ENCODE measurements at places on chromosomes 12 and 14.

GRCh38 chr14:95165517-95165916 is 8.2 kb upstream of the DICER1 start:
- no peak for DNase-seq

DNA sequence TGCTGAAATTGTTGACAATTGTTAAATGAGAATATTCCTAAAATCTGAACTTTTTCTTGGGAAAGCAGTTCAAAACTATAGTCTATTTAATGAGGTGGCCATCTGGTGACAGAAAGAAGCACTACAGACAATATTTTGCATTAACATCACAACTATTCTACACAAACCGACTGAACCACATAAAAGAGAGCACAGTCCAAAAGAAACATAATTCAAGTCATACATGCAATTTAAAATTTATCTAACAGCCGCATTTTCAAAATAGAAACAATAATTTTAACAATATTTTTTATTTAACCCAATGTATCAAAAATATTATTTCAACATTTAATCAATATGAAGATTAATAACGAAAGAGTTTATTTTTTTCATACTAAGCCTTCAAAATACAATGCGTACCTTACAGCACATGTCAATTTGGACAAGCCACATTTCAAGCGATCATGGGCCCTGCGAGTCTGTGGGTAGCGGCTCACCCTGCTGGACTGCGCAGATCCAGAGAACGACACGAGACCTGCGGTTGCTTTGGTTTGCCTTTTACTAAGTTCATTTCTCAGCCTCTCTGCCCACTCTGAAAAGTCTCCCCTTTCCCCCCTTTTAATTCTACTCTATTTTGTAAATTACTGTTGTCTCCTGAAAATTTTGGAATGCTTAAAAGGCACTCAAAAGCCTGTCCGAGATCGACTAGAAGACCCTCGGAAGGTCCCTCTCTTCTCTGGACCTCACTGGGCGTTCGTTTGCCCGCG is 947 bp upstream of the LRRC9 start:
- DNase-seq: no peak

DNA sequence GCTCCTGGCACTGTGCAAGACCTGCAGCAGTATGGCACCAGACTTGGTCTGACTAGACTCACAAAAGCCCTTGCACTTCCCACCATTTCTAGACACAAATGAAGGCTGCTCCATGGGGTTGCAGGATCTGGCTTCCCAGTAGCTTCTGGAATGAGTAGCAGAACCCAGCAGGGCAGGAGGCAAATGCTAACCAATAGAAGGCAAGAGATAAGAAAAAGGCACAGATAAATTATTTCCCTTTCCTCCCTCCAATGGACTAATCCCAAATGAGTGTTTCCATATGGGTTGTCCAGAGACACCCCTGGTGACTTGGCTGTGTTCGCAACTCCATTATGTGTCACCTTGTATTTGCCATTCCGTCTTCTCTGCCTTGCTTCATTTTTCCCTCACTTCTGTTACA is 49.7 kb downstream of the KIF21A start:
- DNase-seq: no peak

GRCh38 chr14:98564541-98564940 is 707.5 kb downstream of the BCL11B start:
- no peak for DNase-seq

GRCh38 chr12:50246873-50247612 is 36.3 kb downstream of the LIMA1 start:
- no peak for DNase-seq

DNA sequence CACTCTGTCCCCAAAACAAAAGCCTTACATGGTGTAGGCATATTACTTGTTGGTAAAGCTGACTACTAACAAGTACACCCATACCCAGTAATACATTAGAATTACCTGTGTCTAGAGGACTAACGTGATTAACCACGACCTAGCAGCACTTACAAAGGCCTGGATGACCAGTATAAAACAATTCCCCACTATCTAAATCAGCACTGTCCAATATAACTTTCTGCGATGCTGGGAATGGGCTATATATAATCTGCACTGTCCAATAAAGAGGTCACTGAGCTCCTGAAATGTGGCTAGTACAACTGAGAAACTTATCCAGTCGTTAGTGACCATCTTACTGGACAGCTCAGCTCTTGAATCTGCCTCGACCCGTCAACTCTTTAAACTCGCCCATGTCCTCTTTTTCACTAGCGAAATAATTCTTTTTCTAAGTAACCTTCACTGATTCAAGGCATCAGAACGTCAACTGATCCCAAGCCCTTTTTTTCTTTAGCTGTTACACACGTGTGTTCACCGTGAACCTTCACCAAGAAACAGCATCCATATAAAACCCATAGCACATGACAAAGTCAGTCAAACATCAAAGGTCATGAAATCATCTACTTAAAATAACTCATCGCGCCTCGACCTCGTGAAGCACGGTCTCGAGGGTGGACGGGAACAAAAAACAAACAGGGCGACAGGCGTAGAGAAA is 905 bp upstream of the CIPC start:
- DNase-seq: no peak

Measured in WTC11 (cell line).